ENCODE measurements at places on chromosomes 2 and 18.

- DNase-seq, result no peak
These were observed 67.7 kb downstream of the PDCL3 start for GRCh38 chr2:100630473-100630977.

GRCh38 chr2:239195318-239195871 lies 205.4 kb downstream of the HDAC4 start:
- no peak for DNase-seq

- no peak for DNase-seq
These were observed 464.7 kb upstream of the HNRNPA3 start for GRCh38 chr2:176747928-176748327.

DNA sequence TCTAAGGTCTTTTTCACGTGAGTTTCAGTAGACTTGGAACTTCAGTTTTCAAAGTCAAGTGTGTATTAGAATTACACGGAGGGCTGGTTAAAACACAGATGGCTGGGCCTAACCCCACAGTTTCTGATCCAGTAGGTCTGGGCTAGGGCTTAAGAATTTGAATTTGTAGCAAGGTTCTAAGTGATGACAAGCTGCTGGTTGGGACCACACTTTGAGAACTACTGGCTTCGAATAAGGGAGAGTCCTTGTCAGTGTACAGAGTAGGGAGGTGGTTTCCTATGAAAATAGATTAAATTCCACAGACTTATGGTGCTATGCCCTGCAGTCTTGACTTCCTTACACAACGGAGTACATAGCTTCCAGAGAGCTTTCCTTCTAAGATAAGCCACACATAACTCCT lies 4.5 kb downstream of the RHOB start:
- no peak for DNase-seq

DNA sequence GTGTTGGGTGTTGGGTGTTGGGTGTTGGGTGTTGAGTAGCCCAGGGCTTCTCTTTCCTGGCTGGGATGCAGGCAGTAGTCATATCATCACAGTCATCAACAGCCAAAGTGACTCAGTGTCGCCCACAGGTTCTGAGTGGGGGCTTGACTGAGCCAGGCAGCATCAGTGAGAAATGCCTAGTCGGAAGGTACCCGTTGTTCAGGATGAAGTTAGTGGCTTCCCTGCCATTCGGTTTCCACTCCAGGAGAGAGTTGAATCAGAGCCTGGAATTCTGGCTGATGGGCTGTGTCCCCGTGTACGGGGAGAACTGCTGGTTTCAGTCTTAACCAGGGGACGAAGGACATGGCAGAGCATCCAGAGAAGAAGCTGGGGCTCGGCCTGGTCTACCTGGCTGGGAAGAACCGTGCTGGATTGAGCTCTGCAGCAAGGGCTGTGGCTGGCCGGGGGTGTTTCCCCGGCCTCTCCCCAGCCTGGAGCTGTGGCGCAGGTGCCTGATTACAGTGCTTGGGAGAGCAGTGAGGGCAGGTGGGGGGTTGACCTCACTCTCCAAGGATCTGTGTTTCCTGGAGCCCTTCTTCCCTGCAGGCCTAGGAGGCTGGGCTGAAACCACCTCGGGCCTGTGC lies 49.4 kb downstream of the AGAP1 start:
- no peak for DNase-seq

- peak; percentile 11 for DNase-seq
These were observed 851 bp downstream of the EIF2AK3 start for GRCh38 chr2:88626171-88627054.

- DNase-seq, result no peak
These were observed 22.7 kb downstream of the MRO start for GRCh38 chr18:50797142-50797541.

DNA sequence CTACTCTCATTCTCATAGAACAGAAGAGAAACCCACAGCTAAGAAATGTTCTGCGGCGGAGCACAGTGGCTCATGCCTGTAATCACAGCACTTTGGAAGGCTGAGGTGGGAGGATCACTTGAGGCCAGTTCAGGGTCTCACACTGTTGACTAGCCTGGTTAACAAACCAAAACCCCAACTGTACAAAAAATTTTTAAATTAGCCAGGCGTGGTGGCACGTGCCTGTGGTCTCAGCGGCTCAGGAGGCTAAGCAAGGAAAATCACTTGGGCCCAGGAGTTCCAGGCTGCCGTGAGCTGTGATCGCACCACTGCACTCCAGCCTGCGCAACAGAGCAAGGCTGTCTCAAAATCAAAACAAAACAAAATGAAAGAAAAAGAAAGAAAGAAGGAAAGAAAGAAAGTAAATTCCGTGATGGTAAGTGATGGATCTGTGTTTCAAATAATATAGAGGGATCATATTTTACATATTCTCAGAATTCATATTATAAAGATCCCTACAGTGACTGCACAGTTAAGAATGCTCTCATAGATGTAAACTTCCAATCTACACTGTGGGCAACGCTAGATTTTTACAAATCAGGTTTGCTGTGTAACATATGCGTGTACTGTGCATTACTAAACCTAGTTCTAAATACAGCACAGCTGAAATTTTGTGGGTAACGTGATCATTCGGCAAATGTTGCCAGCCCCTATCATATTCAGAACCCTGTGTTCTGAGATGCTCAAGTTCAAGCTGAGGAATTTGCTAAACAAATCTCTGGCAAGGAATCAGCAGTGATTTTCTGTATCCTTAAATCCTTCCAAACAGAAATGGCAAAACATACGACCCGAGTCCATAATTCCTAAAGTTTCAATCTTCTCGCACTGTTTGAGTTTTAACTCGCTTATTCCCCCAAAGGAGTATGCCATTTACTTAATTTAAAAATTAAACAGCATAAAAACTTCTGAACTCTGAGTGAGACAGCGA lies 1.2 kb upstream of the RAB12 start:
- no peak for DNase-seq

GRCh38 chr2:223081789-223082188 lies 29.8 kb downstream of the KCNE4 start:
- no peak for DNase-seq

GRCh38 chr2:64337314-64337713 lies 116.6 kb upstream of the LGALSL start:
- DNase-seq, result no peak

- DNase-seq, result no peak
These were observed 1.1 kb downstream of the NCKAP1 start for GRCh38 chr2:183037074-183037552.

DNA sequence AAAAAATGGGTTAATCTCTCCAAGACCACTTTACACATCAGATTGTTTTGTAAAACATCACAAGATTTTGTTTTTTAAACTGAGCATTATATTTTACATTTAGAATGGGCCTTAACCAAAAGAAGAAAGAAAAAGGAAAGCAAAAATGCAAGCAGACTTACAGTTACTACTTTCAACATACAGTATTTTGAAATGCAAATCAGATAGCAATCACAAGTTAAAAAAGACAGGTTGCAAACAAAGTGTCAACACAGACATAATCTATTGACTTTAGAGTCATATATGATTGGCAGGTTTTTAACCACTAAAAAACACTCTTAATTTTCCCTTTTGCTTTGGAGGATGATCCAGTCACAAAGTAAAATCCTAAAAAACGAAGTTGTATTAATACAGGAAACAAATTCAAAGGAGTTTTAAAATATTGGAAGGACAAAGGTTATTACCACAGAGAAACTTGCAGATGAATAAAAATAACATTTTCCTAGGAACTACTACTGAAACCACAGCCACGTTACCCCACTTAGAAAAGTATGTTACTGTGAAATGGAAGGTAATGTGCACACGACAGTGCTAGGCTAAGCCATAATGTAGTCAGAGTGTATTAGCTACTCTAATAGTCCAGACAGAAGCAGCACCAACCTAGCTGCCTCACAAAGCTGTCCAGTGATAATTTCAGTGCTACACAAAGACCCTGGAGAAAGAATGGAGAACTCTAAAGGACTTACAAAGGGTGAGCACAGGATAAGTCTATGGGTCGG lies 22.9 kb downstream of the DARS1 start:
- no peak for DNase-seq

Data from cortex of kidney (tissue), 1 donor.